Effector CD8-positive, alpha-beta T cell (primary cell): ENCODE measurements at places on chromosomes 3 and 15.

DNA sequence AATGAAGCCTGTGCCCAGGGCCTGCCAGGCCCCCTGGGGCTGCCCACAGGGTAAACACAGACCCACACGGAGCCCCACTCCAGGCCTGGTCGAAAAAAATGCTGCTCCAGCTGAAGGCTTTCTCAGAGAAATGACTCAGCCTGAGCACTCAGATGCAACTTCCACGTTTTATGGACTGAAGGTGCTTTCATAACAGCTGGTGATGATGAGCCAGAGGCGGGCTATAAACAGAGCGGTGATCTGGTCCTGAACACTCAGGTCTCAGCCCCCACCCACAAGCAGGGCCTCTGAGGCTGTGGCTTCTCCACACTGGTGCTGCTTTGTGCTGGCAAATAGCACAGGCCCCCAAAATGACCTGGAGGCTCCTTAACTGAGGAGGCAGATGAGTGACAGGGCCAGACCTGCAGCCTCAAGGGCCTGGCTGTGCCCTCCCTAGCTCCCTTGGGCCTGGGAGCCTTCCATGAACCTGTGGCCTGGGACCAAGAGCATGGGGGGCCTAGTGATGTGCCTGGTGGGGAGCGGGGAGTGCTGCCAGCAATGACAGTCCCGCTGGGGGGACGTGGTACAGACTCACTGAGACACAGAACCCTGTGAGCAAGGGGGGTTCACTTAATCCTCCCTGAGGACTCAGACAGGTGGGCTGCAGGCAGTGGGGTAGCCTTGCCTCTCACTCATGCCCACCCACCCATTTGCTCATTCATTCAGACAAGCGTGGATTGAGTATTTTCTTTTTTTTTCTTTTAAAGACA, 23.0 kb upstream of the FURIN start:
- no peak for DNase-seq

DNA sequence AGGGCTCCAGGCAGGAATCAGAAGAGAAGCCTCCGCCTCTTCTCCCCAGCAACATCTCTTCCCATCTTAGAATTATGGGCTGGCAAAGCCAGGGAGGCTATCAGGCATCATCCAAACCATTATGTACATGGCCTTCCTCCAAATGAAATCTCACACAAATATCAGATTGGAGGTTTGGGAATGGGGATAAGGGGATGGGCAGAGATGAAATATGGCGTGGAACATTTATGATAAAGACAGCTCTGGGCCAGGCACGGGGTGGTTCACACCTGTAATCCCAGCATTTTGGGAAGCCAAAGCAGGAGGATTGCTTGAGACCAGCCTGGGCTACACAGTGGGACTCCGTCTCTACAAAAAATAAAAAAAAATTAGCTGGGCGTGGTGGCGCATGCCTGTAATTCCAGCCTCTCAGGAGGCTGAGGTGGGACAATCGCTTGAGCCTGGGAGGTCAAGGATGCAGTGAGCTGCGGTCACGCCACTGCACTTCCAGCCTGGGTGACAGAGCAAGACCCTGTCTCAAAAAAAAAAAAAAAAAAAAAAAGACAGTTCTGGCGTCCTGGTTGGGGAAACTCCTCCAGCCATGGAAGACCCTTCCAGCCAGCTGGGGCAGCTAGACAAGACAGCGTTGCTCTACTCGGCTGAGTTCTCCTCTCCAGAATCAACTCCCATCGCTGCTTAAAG, 36.6 kb downstream of the CPN2 start:
- DNase-seq = no peak

GRCh38 chr15:100205549-100206295, 136.1 kb downstream of the ADAMTS17 start:
- DNase-seq = no peak

GRCh38 chr3:109922856-109923255, 585.5 kb upstream of the DPPA4 start:
- DNase-seq = no peak

DNA sequence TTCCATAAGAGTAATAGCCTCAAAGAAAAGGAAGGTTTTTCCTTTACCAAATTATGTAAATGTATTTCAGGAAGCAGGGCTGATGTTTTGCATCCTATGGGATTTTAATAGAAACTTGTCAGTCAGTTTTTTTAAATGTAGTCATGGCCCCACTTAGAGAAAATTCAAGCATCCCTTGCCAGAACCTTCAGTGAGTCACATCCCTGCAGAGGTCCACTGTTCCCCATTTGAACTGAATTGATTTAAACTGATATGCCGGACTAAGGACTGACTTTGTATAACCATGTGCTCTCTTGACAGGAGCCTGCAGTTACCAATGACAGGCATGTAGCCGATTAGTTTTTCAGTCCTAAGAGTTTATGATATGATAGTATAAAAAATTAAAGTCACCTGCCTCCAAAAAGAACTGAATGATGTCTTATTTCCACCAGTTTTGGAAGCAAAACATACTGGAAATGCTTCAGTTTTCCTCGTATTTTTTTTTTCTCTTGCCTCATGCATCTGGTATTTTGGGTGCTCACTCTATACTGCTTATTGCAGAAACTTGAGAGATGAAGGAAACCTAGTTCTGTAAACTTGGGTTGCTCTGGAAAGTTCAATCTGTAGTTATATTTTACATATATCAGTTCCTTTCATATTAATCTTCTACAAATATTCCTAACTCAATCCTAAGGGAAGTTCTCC, 30.7 kb downstream of the LRTM1 start:
- no peak for DNase-seq

GRCh38 chr3:28207000-28207733, 34.3 kb upstream of the CMC1 start:
- DNase-seq = no peak

DNA sequence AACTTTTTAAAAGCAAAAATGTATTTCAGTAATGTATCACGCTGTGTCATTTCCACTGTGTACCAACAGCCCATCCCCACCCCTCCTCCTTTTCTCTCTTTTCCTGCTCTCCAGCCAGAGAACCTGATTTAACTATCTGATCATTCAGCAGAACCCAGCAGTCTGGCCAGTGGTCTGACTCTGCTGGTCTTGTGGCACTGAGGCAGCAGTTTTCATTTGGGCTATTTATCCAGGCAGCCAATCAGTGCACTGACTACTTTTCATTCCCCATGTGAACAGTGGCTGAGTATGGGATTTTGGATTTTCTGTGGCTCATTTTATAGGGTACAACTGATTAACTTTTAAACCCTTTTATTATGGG, 56.3 kb downstream of the GPR171 start:
- DNase-seq = no peak

- DNase-seq = no peak
Measured at GRCh38 chr3:89617706-89618105, 510.3 kb downstream of the EPHA3 start.

DNA sequence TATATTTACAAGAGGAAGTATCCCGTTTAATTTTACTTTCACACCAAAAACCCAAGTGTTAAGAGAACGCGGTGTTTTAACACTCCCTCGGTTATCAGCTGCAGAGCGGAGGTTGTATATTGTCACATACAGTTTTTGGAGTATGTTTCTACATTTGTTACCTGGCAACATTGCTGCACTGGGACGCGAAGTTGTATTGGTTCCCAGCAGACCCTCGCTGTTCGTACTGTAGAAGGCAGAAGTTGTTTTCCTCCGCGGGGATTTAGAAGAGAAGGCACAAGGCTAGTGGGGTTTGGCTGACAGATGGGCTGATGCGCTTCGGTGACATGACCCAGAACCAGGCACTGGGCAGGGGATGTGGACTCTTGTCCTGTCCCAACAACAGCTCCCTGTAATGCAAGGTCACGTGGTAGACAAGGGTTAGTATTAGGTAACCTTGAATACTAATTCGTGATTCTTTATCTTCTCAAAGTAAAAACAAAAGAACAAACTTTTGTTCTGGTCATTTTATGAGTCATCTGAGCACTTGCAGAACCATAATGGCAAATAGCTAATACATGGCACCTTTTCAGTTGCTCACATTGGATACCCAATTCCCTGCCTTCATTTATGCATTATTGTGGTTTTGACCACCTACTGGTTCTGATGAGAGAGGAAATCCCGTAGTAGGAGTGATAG, 230.4 kb upstream of the BHLHE40 start:
- no peak for DNase-seq

DNA sequence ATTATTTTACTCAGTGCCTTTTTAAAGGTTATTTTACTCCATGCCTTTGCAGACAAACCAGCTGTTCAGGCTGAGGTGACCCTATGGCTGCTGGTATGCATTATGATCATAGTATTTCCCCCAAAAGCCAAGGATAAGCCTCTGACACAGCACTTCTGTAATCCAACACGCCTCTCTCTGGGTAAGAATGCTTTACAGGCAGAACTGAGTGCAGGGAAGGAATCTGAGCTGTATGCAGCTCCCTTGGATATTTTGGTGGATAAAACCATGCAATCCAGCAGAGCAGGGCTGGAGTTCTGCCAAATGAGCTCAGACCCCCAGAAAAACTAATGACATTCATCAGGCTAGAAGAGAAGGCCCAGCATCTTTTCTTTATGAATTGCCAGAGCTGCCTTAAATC, 11.7 kb upstream of the MAP1A start:
- DNase-seq = no peak

DNA sequence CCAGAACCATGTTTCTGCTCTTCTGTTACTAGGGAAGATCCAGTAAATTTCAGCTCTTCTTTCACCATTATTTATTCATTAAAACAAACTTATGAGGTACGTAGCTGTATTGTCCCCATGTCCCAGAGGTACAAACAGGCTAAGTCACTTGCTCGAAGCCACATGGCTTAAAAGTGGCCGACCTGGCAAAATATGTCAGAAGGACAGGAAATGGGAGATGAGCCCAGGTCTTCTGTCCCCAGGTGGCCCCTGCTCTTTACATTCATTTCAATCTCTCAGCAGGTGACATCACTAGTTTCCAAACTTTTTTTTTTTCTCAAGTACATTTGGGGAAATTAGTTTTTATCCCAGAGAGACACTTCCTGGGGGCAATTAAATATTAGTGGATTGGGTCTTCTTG, 34.1 kb upstream of the LPP start:
- no peak for DNase-seq

- DNase-seq = no peak
Measured at GRCh38 chr3:25046911-25047771, 380.9 kb upstream of the RARB start.

DNA sequence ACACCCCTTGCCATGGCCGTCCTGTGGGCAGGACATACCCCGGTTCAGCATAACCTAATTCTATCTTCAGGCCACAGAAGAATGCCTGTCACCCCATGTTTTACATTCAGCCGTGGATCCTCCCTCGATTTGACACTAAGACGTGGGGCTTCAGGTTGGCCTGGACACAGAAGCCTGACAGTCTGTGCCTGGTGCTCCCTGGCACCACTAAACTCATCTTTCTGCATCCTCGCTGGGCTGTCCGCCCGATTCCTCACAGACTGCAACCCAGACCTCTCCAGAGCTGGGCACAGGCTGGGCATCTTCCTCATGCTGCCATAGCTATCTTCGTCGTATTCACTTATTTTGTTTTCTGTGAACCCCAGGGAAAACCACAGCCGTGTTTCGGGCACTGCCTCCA, 117.8 kb upstream of the IQSEC1 start:
- no peak for DNase-seq

DNA sequence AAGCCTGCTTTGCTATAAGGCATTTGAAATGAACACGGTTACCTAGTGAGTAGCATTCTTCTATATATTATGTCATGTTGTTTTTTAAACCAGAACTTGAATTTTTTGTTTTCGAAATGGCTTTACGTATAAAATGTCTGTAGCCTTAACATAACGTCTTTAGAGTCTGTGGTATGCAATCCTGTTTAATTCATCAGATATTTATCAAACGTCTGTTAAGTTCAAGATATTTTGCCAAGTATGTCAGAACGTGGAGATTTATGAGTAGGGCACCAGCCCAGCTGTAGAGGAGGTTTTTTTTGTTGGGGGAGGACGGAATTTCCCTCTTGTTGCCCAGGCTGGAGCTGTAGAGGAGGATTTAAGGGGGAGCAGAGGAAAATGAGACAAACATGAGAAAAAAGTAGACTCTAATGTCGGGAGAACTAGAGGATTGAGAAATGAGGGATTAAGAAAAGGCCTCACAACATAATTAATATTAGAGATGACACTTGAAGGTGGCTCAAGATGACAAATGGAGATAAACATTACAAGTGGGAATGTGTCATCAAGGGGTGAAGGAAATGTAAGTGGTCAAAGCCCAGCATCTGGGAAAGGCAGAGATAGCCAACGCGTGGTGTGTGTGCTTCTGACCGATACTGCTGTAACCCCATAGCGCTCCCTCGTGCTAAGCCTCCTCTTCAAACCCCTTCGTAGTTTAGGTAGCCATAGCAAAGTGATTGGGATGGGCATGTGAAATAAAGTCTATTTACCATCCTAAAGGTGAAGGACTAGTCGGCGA, 154.0 kb upstream of the GOLGA6L4 start:
- DNase-seq = no peak

DNA sequence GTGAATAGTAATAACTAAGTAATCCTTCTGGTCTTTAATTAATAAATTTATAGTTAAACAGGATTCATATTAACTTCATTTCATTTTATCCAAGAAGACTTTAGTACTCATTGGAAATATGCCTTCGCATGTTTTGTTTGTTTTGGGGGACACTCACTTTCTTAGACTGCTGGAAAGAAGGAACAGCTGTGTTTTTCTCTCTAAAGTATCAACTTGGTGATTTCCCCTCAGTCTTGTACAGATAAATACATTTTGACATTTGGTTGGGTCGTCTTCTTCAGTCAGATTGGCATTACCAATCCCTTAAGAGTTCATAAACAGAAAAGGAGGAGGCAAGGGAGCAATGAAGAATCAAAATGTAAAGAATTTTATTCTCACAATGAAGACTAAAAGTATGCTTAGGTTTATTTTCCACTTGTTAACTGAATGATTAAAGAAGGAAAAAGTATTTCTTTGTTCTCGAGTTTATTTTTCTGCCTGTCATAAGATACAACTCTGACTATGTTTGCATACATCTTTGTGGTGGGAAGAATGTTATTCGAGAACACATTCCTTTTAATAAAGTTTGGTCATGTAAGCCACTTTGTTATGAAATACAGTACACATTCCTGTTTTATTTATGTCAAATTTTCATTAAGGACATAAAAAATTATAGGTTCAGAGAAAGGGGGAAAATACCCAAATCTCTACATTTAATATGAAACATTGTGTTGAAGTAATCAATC, 140.2 kb downstream of the GMNC start:
- no peak for DNase-seq

- no peak for DNase-seq
Measured at GRCh38 chr15:89089316-89090230, 1.3 kb downstream of the ABHD2 start.

- no peak for DNase-seq
Measured at GRCh38 chr3:179309225-179310078, 13.4 kb upstream of the ZNF639 start.

- DNase-seq = no peak
Measured at GRCh38 chr3:114427285-114428043, 133.6 kb downstream of the TIGIT start.

DNA sequence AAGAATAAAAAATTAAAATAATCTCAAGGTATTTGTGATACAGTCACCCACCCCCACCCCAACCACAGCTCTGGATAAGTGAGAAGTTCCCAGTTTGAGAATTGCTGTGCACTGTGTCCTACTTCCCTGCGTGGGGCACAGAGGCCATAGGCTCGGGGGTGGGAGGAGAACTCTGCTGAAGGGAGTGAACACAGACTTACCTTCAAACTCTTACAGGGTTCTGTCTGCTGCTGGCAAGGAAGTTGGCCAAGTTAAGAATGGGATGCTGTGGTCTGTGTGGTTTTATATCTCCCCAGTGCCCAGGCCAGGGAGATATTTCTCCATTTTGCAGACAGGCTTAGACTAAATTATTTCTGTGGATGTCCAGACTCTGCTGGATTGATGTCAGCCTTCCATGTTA, 37.6 kb downstream of the SPTSSB start:
- DNase-seq = no peak
